Thyroid gland (tissue), 4 donors: ENCODE measurements at places on chromosomes 13 and 19. TPM values are rescaled to one million over a fixed set of nuclear protein-coding genes. Genes with fewer than 3 reads are reported as not detected.
A peak's percentile ranks its signal among the peaks of the same experiment; 100 is the strongest.

TSSK6 gene
- total RNA-seq: 4.6 TPM

- DNase-seq: no peak
These were observed 7.1 kb downstream of the ARGLU1 start for GRCh38 chr13:106560821-106561220.

DNA sequence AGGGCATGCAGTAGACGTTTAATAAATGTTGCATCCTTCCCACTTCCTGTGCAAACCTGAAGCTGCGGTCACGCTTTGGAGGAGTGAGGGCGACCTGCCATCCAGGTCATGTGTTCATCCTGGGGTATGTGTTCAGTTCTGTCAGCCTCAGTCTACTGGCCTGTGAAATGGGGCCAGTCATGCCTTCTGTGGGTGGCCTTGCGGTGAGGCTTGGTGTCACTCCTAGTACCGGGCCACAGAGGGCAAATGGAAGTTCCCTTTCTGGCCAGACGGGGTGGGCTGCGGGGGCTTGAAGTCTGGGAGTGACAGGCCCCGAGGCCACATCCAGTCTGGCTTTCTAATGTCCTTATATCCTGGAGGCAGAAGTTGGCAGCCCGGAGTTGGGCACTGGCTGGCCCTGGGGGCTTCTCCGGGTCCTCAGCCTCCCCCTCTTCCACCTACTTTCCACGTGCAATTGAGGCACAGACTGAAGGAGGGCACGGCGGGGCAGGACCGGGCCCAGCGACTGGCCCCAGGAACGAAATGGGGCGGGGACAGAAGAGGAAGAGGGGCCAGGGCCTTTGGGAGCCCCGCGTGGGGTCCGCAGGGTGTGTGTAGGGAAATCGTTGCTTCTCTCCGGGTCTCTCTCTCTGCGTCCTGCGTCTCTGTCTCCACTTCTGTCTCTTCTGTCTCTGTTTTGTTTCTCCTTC lies 11.1 kb downstream of the PDE4A start:
- DNase-seq: peak; percentile 64

GRCh38 chr13:48562296-48563066 lies 29.6 kb upstream of the RCBTB2 start:
- no peak for DNase-seq

LGALS13 gene
- not detected for total RNA-seq
